Hematopoietic multipotent progenitor cell treated with erythropoietin and hydrocortisone succinate and interleukin-3 and kit ligand, for 15 days (in vitro differentiated cells): ENCODE measurements at places on chromosomes 16 and 17.

- no peak for DNase-seq
Measured at GRCh38 chr17:42340691-42341127, 47.5 kb downstream of the STAT3 start.

DNA sequence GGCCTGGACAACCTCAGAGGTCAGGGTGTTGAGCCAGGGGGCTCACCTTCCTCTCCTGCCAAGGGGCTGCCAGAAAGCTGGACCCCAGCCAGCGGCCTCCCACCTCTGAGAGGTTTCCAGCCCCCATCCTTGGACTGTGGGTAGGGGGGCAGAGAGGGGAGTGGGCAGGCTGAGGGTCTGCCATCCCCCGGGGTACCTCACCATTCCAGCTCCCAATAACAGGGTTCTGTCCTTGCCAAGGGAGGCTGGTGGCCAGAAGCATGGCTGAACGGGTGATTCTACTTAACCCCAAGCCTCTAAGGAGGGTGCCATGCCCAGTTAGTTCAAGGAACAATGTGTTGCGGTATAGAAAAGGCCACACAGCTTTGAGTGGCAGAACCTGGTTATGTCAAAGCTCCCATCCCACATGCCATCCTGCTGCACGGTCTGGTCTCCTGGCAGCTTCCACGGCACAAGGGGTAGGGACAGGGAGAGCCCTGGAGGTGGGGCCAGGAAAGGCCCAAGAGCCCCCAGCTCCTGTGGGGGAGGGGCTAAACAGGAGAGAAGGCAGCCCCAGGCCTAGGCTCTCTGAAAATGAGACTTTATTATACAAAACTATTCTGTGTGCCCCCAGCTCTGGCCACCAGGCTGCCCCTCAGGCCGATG is 19.8 kb downstream of the B9D1 start:
- no peak for DNase-seq

GRCh38 chr17:81832608-81833159 is 407 bp downstream of the MCRIP1 start:
- peak; percentile 38 for DNase-seq

- no peak for DNase-seq
Measured at GRCh38 chr17:47785538-47786123, 36.0 kb downstream of the OSBPL7 start.

GRCh38 chr17:80441133-80441578 is 26.2 kb downstream of the ENDOV start:
- DNase-seq: peak; percentile 28

GRCh38 chr17:68924793-68925720 is 30.1 kb downstream of the ABCA8 start:
- no peak for DNase-seq

GRCh38 chr16:18958621-18959029 is 25.1 kb upstream of the TMC7 start:
- DNase-seq: no peak

- DNase-seq: no peak
Measured at GRCh38 chr17:61720016-61720795, 129.2 kb upstream of the NACA2 start.

- no peak for DNase-seq
Measured at GRCh38 chr17:55617441-55617840, 105.2 kb downstream of the TMEM100 start.

GRCh38 chr17:72554508-72554907 is 433.7 kb downstream of the SOX9 start:
- no peak for DNase-seq

DNA sequence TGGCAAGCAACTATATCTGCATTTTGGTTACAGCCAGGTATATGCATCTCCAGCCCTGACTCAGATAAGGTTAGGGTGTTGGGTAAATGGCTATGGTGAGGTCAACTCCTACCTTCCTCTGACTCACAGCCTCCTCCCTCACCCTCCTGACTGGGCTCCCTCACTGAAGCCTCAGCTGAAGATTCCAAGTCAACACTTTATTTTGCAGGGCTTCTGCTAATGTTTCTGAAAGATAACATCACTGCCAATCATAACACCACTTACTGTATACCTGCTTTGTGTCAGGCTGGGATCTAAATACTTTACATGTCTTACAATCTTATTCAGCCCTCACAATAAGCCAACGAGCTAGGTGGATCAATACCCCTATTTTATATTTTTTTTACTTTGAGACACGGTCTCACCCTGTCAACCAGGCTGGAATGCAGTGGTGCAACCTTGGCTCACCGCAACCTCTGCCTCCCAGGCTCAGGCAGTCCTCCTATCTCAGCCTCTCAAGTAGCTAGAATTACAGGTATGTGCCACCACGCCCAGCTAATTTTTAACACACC is 47.8 kb upstream of the GCSH start:
- no peak for DNase-seq

GRCh38 chr16:68850481-68850880 is 7.2 kb downstream of the TANGO6 start:
- no peak for DNase-seq

DNA sequence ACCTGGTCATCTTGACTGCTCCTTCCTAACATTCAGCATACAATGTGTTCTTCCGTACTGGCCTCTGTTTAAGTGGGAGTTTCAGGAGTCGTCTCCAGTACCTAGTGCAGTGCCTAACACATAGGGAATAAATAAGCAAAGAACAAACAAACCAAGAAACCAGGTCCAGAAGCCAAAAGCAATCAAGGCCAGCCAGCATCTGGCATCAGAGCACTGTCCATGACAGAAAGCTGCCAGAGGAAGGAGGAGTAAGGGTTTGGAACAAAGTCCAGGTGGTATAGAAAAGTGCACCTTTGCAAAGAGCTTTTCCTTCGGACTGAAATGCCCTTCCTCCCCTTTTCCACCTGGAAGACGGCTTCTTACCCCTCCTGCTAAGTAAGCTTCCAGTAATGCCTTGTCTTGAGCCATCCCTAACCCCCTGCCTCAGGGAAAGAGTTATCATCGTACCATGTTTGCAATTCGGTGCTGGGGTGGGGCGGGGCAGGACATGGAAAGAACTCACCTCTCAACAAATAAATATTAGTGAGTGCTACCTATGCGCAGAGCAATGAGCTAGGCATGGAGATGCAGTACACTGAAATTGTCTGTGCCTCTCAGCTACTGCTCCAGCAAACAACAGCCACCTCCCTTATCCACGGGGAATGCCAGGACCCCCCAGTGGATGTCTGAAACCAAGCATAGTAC is 47.6 kb downstream of the C17orf67 start:
- DNase-seq: no peak

GRCh38 chr17:37309051-37309450 is 66.7 kb upstream of the C17orf78 start:
- no peak for DNase-seq

DNA sequence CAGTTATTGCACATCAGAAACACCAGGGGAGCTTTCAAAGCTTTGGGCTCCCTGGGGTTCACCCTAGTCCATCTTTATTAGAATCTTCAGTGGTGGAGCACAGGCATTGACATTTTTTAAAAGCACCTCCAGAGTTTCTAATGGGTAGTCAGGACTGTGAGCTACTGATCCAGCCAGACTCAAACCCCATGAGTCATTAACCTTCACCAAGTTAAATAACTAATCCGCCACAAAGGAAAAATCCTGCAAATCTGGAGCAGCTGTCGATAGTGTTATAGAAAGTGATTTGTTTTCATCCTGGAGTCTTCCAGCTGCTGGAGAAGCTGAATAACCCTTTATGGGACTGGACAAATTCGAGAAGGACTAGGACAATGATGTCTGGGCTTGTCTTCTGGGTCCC is 93.2 kb upstream of the PIRT start:
- no peak for DNase-seq

DNA sequence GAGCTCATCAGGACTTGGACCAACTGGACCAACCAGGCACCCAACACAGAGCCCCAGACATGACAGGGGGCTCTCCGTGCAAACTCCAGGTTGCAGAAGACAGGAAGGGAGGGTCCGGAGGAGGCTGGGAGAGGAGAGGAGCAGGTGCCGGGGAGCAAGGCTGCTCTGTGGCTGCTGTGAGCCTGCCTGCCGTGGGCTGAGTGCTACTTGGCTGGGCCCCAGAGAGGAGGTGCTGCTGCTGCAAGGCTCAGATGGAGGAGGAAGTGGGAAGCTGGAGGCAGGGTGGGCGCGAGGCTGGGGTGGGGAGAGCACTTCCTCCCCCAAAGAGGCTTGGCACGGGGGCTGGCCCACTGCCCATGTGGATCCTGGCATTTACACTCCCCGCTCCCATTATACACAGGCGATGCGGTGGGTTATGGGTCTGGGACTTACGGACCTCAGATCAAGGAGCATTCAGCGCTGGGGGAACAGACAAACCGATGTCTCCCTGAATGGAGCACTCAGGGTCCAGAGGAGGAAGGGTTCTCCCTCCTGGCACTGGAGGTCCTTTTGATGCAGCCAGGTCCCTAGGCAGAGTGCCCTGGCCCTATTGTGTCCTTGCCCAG is 15.9 kb downstream of the EPOP start:
- DNase-seq: no peak

- no peak for DNase-seq
Measured at GRCh38 chr16:30567160-30567990, 4.1 kb downstream of the ZNF688 start.

DNA sequence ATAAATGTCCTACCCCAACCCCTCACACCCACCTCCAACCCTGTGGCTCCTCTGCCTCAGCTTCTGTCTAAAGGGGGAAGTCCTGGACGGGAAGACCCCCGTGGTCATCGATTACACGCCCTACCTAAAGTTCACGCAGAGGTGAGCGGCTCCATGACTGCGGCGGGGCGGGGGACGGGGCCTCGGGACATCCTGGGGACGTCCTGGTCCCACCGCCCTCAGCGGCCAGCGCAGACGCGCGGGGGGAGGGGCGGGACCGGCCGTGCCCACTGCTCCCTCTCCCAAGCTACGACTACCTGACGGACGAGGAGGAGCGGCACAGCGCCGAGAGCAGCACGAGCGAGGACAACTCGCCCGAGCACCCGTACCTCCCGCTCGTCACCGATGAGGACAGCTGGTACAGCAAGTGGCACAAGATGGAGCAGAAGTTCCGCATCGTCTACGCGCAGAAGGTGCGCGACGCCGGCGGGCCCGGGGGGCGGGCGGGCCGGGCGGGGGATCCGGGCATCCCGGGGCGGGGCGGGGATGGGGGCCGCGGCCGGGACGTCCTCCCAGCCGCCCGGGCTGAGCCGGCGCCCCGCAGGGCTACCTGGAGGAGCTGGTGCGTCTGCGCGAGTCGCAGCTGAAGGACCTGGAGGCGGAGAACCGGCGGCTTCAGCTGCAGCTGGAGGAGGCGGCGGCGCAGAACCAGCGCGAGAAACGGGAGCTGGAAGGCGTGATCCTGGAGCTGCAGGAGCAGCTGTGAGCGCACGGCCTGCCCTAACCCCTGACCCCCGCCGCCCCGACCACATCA is 6.7 kb downstream of the RUNDC3A start:
- no peak for DNase-seq

DNA sequence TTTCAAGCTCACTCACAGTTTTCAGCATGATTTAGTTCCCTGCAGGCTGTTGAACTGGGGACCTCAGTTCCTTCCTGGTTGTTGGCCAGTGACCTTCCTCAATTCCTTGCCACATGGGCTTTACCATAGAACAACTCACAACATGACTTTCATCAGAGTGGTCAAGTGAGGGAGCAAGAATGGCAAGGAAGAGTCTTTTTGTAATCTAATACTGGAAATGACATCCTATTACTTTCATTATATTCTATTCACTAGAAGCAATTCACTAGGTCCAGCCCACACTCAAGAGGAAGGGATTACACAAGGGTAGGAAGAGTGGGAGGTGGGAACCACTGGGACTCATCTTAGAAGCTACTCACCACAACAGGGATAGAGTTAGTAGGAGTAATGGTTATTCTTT is 57.6 kb downstream of the SYT17 start:
- DNase-seq: no peak

DNA sequence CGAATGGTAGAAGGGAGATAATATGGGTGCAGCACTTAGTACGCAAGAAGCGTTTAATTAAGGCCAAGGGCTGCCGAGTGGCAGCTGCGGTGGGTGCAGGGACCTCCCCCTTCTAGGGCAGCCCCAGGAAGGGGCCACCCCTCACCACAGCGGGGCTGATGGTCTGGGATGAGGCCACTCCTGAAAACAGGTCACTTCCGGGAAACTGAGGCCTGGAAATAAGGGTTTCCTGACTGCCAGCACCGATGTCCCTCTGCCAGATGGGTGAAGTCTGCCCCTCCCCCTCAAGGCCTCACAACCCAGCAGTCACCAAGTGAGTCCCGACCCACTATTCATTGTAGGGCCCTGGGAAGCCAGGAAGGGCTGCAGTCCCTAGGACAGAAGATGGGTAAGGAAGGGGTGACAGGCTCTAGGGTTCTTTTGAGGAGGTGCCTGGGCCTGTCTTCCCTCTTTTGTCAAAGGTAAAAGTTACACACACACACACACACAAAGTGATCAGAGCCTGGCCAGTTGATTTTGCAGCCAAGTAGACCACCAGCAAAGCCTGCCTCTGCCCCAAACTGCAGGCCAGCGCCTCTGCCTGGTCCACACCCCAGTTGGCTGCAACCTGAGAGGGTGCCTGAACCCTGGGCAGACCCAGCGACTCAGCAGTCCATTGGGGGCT is 12.5 kb downstream of the SREBF1 start:
- no peak for DNase-seq

GRCh38 chr16:83231729-83232128 is 576.0 kb upstream of the HSBP1 start:
- no peak for DNase-seq

DNA sequence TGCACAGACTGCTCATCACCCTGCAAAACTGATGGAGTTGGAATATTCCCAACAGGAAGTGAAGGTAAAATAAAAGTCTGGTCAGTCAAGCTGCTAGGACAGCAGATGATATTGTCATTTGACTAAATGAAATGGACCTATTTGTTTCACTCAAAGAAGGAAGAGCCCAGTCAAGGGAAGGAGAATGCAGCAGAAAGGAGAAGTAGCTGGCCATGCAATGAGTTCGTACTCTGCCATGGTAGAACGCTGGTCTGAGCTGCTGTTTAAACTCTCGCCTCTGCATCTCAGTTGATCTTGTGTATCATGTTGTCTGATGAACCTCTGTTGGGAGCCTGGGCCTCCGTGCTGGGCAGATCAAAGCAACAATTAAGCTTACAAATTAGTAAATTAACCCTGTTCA is 15.6 kb upstream of the YPEL2 start:
- DNase-seq: no peak

DNA sequence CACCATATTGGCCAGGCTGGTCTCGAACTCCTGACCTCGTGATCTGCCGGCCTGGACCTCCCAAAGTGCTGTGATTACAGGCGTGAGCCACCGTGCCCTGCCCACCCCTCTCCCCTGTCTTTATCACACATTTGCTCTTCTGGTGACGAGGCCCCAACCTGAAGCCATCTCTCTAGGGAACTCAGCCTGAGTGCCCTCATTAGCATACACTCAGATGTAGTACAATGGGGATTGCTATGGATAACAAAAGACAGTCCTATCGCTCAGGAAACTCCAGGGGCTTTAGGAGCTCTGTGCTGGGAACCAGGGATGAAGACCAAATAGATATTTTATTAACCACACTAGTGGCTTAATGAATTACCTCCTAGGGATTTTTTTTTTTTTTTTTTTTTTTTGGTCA is 100.7 kb downstream of the MARF1 start:
- no peak for DNase-seq

DNA sequence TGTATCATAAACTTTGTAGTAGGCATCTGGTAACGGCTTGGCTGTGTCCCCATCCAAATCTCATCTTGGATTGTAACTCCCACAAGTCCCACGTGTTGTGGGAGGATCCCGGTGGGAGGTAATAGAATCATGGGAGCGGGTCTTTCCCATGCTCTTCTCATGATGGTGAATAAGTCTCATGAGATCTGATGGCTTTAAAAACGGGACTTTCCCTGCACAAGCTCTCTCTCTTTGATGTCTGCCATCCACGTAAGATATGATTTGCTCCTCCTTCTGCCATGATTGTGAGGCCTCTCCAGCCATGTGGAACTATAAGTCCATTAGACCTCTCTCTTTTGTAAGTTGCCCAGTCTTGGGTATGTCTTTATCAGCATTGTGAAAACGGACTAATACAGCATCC is 248.7 kb downstream of the SNX29 start:
- DNase-seq: no peak
